ENCODE measurements at places on chromosomes 5 and 9.

- peak; percentile 15 for DNase-seq
These were observed 290.5 kb downstream of the ANXA1 start for GRCh38 chr9:73441890-73442818.

GRCh38 chr9:5767968-5768932 is 64.7 kb downstream of the ERMP1 start:
- DNase-seq, result peak; percentile 14

DNA sequence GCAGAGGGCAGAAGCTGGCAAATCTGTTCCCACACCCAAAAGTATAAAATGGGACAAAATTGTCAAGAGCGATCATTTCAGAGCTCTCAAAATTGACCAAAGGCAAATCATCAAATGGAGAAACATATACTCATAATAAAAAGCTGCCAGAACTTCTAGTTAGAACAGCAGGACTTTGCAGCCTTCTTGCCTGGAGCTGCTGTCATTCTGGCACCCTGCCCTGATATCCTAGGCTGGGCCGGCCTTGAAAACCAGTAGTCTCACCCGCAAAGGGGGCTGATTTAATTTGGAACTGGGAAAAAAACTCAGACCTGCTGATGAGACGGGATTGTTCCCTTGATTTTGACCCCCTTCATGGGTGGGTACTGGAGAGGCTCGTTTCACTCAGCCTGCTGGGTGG is 18.5 kb downstream of the OR2V1 start:
- DNase-seq, result no peak

DNA sequence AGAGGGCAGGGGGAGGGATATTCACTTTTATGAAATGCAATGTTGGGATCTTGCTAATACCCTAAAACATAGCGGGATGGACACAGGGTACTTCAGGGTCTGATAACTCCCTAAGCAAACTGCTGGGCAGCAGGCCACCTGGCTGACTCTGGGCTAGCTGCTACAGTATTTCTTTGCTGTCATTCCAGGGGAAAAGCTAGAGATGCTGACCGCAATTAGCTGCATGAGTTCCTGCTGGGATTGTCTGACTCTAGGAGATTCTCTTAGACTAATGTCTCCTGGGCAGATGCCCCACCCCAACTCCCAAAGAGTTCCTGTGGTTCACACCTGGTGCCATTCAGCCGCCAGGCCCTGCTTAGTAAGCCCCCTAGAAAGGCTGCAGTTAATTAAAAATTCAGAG is 69.9 kb downstream of the PSAT1 start:
- DNase-seq, result no peak

- DNase-seq, result no peak
These were observed 108.3 kb upstream of the LHFPL2 start for GRCh38 chr5:78756858-78757257.

DNA sequence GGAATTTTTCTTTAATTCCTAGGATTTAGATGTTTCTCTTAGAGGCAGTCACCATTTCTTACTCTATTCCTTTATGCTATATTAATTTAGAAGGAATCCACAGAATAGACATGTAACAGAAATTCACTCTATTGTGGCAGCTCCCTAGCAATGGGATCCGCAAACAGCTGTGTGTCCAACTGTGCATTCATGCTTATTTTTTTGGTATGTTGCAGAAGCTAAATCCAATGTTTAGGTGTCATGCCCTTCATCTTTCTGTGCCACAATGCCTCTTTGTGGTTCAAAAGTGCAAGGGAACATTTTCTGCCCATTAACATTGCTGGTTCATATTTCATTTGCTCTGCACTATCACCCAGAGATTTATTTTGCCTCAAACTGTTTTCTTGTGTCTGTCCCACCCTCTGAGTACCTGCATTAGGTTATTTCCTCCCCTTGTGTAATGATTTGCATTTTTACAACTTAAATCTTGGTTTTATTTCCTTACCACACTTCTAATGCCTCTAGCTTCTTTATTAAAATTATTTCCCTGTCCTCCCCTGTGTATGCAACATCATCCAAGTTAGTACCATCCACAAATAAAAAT is 816.5 kb downstream of the EFNA5 start:
- DNase-seq, result no peak

- DNase-seq, result no peak
These were observed 42.7 kb downstream of the UBE2QL1 start for GRCh38 chr5:6491196-6491918.

- no peak for DNase-seq
These were observed 446.4 kb upstream of the CCNG1 start for GRCh38 chr5:162990856-162991497.

DNA sequence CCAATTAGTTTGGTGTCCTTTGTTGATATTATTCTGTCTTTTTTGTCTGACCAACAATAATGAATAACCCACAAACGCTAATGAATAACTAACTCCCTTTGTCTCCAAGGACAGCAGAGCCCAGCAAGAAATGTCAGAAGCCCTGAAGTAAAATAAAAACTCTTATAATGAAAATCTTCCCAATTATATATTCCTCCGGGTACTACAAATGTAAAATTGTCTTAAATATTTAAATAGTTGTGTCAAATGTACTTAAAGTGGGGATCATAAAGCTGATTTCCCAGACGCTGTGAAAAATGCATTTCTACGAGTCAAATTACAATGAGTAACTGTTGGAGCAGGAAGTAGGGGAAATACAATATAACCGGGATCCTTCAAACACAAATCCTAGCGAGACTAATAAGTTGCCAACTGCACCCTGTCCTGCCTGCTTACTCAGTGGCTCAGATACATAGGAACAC is 22.3 kb downstream of the GLIS3 start:
- DNase-seq, result peak; percentile 24

DNA sequence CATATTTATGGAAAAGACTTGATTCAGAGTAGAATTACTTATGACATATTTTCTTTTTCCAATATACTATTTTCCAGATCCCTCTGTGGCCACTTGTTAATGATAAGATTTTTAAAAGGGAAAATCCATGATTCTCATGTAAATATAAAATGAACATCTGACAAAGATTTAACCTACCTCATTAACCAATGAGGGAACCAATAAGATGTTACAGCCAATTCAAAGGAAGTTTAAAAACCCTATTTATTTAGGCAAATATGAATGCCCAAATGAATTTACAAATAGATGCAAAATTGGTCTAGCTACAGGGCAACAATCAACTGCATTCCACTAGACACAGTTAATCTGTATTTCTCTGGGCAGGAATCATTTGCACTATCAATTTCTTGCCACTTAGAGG is 226.8 kb downstream of the ADAMTSL1 start:
- no peak for DNase-seq
